ENCODE measurements at places on chromosomes 16 and 17.
A peak's percentile ranks its signal among the peaks of the same experiment; 100 is the strongest.

DNA sequence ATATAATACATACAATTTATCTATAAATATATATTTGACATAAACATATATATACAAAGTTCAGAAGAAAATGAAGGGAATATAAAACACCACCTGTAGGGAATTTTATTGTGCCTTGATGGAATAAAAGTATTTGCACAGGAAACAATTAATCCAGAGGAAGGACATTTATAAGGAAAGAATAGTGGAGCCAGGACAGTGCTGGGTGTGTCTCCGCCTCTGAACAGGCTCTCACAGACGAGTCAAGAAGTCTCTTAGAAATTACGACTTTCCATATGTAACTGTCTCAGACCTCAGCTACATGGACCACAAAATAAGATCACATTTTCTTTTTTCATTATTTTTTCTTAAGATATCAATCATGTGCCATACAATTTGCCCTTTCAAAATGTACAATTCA lies 93.9 kb downstream of the TMEM114 start:
- no peak for DNase-seq

DNA sequence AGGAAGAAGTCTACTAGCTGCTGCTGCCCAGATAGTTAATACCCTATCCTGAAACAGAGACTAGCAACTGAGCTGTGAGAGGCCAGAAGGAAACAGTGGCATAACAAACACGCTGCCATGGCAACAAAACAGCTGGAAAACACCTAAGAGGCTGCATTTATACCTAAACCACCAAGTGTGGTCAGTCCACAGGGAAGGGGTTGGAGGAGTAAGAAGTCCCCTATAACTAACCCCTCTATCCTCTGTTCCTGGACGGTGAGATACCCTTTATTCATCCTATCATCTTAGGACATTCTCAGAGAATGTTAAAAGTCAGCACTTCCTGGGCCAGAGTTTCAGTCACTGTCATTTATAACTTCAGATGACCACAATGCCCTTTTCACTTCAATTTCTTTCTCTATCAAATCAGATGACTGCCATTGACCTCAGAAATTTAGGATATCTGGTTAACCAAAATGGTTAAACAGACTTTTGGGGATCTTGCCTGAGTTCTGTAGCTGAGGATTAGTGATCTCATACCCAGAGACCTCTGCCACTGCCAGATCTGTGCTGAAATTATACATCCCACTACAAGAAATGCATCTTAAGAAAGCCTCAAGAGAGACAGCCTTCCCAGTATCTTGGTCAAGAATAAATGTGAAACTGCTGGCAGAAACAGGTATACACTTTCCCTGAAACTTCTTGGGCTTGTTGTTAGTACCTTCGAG lies 36.2 kb downstream of the STH start:
- DNase-seq: no peak

- DNase-seq: no peak
These were observed 163.4 kb upstream of the CIBAR2 start for GRCh38 chr16:85275533-85276249.

DNA sequence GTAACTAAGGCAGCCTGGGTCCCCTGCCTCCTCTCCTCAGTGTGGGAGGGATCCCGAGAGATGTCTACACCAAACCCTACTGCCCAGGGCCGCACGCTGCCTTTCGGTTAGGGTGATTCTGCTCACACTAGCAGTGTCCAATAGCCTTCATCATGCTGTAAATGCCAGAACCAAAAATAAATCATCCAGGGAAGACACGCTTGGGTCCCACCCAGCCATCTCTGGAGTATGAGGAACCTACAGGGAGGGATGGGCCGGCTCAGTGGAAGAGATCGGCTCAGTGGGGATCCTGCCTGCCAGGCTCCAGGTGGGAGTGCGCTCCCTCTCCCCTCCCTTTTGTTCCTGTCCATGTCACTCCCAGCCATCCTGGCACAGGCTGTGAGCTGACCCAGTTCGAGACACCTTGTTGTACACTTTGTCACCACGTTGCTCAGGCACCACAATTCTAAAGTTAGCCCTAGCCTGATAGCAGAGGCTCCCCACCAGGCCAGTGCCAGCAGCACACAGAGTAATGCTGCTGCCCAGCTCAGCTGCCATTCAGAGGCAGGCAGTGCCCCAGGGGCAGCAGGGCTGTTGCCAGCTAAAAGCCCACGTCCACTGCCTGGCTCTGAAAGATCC lies 24.5 kb downstream of the PEMT start:
- DNase-seq: no peak

GRCh38 chr16:2458887-2459646 lies 842 bp upstream of the TEDC2 start:
- no peak for DNase-seq

DNA sequence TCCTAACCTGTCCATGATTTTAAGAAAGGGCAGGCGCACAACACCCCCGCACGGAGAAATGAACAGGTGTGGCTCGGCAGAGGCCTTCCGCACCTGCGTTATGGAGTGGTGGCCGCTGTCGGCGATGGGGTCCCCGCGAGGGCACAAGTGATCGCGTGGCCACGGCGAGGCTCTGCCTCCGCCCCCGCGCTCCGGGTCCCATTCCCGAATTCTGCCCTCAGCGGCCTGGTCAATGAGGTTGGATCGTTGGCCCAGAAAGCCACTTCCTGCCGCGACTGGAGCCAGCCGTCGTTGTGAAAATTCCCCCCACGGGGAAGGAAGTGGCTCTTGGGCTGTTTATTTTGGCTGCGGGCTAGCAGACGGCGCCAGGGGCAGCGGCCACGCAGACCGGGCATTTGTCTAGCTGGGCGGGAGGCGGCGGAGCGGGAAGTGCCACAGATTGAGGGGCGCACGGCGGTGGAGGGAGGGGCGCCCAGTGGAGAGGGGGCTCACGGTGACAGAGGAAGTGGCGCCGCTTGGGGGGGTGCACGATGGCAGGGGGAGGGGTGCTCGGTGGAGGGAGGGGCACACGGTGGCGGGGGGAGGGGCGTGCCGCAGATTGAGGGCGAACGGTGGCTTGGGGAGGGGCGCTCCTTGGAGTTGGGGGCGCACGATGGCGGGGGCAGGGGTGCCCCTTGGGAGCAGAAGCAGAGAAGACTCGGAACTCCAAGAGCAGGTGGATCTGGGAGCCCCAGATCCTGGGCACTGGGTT lies 25.0 kb downstream of the MRC2 start:
- peak; percentile 41 for DNase-seq

- DNase-seq: peak; percentile 86
These were observed 792 bp downstream of the TMEM231 start for GRCh38 chr16:75555213-75555706.

- DNase-seq: no peak
These were observed 1.1 kb downstream of the SLC16A3 start for GRCh38 chr17:82229698-82230608.

GRCh38 chr17:3780986-3781385 lies 20.0 kb downstream of the ITGAE start:
- no peak for DNase-seq

- no peak for DNase-seq
These were observed 487 bp downstream of the SRL start for GRCh38 chr16:4241258-4241927.

DNA sequence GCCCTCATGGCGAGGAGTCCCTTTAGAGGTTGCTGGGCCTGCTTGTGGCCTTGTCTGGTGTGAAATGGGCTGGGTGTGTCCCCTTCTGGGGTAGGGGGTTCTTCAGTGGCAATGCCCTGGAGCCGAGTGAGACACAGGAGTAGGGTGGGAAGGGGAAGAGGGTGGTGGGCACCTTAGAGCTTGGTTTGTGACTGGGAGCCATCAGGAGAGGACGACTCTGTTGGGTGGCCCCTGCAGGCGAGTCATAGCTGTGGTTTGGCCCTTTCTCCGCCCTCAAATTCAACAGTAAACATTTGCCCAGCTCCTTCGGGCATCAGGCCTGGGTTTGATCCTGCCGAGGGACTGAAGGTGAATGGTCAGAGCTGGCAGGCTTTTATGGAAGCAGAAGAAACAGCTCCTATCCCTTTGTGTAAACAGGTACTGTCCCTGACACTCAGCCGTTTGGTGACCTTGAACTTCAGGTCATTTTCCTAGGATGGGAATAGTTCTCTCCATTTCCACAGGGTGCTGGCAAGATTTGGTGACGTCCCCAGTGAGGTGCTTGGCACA lies 2.9 kb downstream of the E4F1 start:
- no peak for DNase-seq

DNA sequence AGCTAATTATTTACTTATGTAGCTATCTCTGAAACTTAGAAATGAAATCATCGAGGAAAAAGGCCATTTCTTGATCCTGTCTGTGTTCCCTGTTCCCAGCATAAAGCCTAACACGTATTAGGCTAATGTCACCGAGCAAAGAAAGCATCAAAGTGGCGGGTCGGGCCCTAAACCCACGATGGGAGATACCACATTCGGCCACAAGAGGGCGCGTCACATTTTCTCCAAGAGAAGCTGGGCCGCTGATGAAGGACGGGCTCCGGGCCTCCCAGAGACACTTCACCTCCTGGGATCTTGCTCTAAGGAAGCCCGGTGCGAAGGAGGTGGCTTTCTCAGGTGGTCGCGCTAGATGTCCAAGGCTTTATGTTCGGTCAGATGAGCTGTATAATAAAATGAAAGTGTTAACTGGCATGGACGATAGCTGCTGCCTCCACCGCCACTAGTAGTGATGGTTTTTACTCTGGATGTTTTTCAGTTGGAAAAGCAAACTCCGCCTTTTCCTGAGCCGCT lies 853 bp upstream of the PDK2 start:
- DNase-seq: peak; percentile 83

GRCh38 chr17:5128905-5129535 lies 13.2 kb downstream of the USP6 start:
- no peak for DNase-seq

- DNase-seq: no peak
These were observed 20.7 kb downstream of the SPHK1 start for GRCh38 chr17:76404976-76405563.

- DNase-seq: no peak
These were observed 17.7 kb upstream of the HS3ST3A1 start for GRCh38 chr17:13619462-13619861.

DNA sequence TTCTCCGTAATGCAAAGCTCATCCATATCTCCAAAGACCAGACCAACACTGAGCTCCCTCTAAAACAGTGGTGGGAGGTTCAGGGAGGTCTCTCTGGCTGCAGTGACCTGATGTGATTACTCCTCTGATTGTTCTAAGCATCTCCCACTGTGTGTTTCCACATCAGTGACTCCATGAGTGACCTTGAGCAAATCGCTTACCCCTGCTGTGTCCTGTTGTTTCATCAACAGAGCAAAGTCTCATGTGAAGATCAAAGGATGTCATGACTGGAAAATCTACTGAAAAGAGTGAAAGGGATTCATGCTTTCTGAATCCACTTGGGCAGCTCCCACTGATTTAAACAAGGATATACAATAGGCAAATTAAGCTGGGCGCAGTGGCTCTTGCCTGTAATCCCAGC lies 352.9 kb downstream of the TMEM114 start:
- no peak for DNase-seq

- DNase-seq: no peak
These were observed 23.1 kb downstream of the MIS12 start for GRCh38 chr17:5509482-5509881.

DNA sequence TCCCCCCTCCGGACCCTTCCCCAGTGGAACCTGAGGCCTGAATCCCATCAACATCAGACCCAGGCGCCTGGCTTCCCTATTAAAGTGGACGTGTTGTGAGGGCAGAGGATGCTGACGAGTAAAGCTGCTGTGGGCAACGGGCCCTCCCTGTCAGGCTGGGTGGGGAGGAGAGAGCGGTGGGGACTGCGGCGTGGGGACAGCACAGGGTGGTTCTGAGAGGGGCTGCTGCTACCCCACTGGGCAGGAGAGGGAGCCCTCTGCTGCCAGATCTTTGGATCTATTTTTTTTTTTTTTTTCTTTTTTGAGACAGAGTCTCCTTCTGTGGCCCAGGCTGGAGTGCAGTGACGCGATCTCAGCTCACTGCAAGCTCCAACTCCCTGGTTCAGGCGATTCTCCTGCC lies 5.9 kb downstream of the CA5A start:
- DNase-seq: no peak

DNA sequence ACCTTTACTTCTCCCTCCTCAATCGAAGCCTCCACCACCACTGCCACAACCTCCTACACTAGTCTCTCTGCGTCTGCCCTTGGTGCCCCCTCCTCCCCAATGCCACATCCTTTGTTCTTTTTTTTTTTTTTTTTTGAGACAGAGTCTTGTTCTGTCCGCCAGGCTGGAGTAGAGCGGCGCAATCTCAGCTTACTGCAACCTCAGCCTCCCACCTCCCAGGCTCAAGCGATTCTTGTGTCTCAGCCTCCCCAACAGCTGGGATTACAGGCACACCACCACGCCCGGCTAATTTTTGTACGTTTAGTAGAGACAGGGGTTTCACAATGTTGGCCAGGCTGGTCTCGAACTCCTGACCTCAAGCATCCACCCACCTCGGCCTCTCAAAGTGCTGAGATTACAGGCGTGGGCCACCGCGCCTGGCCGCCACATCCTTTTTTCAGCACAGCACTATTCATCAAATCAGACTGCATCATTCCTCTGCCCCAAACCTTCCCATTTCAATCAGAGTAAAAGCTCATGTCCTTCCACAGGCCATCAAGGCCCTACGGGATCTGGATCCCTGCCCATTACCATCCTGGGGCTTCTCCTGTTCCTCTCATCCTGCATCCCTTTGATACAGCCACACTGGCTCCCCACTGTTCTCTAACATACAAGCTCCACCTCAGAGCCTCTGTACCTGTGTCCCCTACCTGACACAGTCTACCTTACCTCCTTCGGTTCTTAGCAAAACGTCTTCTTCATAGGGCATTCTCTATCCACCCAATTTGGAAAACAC lies 2.0 kb downstream of the KLHL11 start:
- no peak for DNase-seq

DNA sequence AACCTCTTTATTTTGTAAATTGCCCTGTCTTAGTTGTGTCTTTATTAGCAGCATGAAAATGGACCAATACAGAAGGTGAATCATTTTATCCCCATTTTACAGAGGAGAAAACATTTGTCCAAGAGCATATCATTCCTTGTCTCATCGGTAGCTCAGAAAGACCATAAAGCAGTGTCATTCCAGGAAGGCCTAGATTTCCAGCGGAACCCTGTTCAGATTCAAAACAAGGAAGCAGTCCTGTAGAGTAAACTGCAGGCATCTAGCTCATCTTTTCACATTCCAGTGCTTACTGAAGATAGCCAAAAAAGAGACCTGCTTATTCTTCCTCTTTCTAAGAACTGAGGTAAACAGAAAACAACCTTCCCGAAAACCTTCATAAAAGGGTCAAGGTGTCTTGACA lies 54.0 kb downstream of the PARN start:
- DNase-seq: no peak
